MV-4-11 (cell line): ENCODE measurements at places on chromosomes 2 and 18.

DNA sequence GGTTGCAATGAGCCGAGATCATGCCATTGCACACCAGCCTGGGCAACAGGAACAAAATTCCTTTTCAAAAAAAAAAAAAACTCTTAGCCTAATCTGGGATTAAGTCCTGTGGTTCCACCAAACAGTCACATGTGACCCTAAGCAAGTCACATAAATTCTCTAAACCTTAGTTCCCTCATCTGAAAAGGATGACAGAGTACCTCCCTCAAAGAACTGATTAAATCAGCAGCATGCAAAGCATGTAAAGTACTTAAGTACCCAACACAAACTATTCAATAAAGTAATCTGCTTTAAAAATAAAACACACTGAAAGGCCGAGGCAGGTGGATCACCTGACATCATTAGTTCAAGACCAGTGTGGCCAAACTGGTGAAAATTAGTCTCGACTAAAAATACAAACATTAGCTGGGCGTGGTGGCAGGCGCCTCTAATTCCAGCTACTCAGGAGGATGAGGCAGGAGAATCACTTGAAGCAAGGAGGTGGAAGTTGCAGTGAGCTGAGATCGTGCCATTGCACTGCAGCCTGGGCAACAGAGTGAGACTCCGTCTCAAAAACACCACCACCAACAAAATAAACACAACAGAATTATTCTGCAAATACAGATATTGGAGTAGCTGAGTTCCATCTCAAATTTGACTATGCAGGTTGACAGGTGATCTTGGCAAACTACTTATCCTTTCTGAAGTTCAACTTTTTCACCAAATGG lies 7.0 kb downstream of the USP34 start:
- DNase-seq = peak; percentile 65

GRCh38 chr2:38975042-38975441 lies 85.4 kb downstream of the ARHGEF33 start:
- DNase-seq = no peak

DNA sequence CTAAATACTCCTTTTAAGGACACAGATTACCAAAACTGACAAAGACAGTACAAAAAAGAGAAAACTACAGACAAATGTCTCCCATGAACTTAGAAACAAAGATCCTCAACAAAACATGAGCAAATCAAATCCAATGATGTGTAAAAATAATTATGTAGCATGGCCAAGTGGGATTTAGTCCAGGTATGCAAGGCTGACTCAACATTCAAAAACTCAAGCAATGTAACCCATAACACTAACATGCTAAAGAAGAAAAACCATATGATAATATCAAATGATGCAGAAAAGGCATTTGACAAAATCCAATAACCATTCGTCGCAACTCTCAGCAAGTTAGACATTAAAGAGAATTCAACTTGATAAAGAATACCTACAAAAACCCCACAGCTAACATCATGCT lies 239.0 kb upstream of the KLHL29 start:
- DNase-seq = no peak

- DNase-seq = no peak
Measured at GRCh38 chr2:211376410-211376809, 820.0 kb downstream of the CPS1 start.

DNA sequence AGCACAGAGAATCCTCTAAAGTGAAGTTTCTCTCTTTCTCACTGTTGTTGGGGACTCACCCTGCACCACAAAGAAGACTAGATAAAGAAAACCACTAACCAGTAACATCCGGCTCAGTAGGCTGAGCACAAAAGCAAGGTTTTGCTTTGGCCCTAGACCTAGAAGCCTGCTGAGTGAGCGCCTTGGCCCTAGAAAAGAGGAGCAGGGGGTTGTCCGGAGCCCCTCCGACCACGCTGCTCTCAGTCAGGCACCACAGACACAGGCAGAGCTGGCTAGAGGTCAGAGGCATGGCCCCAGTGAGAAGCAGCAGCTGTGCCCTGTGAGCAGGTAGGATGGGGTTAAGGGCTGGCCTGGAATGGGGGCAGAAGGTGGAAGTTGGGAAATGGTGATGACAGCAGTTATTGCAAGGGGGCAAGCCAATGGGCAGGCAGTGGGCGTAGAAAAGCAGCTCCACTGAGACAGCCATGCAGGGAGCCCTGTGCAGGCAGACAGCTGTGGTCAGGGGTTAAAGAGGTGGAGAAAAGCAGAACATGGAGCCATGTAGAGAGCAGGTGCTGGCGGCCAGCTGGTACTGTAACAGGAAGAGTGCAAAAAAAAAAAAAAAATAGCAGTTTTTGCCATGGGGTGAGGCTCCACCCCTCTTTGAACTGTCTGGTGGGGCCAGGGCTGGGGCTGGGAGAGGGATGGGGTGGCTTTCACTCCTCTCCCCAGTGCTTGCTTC lies 36.9 kb upstream of the SLC14A1 start:
- peak; percentile 97 for DNase-seq

DNA sequence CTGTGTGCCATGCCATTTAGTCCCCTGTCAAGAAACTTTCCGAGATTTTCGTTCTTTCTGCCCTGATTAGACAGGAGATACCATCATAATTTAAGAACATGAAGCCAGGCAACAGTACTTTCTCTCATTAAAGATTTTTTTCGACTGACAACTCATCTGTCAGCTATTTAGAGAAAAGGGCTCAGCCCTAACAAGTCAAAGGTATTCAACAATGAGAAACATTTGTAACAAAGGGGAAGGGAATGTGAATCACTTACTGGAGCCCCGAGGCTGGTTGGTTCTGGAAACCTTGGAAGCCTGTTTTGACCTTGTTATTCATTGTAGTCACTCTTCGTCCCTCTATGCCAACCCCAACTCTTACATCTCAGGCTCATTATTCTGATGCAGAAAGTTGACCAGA lies 199.4 kb downstream of the SPP2 start:
- DNase-seq = no peak

- no peak for DNase-seq
Measured at GRCh38 chr2:234989183-234989701, 37.4 kb downstream of the SH3BP4 start.

DNA sequence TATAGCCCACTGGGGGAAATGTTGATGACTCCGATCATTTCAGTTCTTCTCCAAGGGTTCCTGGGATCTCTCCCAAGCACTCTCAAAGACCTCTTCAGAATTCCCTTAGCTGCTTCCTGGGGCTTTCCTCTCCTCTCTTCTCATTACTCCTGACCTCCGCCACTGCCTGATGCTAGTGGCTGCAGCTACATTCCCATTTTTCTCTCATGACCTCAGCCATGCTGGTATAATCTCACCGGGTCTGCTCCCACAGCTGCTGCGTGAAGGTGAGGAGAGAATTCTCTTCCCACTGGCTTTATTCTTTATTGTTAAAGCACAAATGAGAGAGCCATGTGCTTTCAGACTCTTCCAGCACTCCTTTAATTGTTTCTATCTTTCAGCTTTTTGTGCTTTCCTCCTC lies 312.0 kb upstream of the ETAA1 start:
- no peak for DNase-seq

DNA sequence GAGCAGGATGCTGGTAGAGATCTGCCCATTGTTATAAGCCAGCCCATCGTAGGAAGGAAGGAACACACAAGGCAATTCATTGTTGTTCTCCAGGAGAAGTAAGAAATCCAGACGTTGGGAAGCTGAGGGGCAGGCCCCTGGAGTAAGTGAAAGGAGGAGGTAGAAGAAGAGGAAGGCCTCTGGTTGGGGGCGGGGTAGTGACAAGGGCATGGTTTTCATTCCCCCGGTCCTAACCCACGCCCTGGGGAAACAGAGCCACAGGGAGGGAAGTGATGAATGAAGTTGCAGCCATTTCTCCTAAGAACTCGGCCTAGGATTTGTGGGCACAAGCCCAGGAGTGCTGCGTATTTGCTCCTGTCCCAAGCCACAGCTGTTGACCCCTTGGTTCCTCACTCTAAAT lies 18.0 kb downstream of the LBH start:
- DNase-seq = no peak

GRCh38 chr18:78812067-78812466 lies 167.6 kb upstream of the SALL3 start:
- no peak for DNase-seq

DNA sequence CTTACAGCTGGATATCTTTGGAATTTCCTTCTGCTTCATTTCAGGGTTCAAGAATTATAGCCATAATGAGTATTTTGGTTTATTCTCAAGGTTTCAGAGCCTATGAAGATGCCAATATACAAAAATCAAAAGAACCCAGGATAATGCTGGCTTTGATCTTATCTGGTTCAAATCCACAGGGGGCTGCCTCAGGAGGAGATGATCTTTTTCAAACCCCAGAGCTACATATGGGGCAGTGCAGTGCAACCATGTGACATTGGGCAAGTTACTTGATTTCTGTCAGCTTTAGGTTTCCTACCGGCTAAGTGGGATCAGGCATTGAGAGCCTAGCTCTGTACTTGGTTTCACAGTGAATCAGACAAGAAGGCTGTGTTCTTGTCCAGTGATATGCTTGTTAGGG lies 23.0 kb upstream of the LYPD6B start:
- no peak for DNase-seq

DNA sequence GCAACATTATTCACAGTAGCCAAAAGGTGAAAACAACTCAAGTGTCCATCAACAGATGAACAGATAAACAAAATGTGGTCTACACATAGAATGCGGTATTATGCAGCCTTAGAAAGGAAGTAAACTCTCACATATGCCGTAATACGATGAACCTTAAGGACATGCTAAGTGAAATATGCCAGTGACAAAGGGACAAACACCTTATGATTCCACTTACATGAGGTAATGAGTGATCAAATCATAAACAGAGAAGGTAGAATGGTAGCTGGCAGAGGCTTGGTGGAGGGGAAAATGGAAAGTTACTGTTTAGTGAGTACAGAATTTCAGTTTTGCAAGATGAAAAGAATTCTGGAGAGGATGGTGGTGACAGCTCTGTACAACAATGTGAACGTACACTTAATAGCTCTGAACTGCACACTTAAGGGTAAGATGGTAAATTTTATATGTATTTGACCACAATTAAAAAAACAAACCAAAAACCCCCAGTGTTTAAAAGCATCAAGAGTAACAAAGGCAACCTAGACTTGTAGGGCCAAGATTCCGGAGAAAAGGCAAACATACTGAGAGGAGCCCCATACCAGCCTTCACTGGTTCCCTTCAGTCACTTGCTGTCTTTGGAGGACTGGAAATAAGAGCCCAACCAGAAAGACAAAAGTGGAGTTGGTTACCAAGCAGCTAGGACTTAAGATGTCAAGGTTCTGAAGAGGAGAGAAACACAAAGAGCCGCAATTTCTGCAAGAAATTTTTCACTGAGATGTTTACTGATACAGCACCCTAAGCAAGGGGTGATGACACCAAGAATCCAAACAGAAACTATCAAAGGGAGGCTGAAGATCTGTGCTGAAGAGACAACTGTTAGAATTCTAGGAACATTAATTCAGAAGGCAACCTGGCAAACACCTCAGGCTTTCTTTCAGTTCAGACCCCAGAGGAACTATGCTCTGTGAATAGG lies 61.3 kb downstream of the CUL3 start:
- DNase-seq = no peak

- no peak for DNase-seq
Measured at GRCh38 chr18:8799596-8800441, 94.5 kb downstream of the MTCL1 start.

DNA sequence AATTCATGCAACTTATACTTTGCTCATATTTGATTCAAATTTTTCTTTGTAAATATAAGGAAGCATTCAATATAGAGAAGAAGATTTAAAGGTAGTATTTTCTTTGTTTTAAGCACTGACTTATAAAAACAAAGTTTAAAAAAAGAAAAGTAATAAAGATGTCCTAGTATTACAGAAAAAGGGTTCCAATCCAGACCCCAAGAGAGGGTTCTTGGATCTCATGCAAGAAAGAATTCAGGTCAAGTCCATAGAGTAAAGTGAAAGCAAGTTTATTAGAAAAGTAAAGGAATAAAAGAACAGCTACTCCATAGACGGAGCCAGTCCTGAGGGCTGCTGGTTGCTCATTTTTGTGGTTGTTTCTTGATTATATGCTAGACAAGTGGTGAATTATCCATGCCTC lies 267.9 kb downstream of the CTNNA2 start:
- DNase-seq = no peak

- DNase-seq = no peak
Measured at GRCh38 chr18:12333506-12334290, 25.7 kb downstream of the TUBB6 start.

GRCh38 chr2:32835148-32835547 lies 111.6 kb upstream of the LTBP1 start:
- peak; percentile 32 for DNase-seq

DNA sequence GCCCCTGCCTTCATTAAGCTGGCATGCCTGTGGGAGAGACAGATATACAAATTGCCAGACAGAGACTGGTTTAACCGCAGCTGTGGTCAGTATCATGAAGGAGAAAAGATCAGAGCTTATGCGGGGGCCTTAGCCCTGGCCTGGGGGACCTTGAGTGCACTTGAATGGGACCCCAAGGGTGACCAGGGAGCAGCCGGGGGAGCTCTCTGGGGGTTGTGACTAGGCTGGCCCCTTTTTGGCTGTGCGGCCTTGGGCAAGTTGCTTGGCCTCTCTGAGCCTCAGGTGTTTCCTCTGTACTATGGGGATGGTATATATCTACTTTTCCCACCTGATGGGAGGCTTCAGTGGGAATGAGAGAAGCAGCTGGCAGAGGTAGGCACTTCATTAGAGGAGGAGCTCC lies 35.7 kb downstream of the INHBB start:
- DNase-seq = no peak

GRCh38 chr2:225017713-225018112 lies 24.6 kb downstream of the DOCK10 start:
- no peak for DNase-seq

DNA sequence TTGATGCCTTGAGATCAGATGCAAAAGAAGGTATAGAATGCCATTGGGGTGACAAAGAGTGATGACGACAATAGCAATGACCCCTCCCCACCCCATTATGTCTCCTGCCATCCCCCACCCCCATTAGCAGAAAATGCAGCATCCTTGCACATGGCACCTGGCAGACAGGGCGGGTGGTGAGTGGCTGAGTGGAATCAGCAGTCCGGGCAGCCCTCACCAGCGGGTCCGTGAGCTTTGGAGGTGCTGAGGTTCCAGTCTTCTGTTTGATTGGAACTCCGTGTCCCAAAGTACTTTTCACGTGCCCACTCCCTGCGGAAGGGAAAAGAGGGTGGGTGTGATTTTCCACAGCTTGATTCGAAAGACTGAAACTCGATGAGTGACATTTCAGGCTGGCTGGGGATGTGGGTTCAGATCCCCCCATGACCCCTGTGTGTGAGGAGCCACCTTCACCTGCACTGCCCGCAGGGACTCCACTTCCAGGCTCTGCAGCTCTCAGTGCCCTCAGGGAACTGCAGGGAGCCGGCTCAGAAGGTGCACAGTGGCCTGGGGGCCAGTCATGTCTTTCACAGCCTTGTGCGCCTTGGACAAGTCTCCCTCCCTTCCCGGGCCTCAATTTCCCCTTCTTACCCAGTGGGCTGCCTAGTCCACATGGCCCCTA lies 130.9 kb downstream of the GLI2 start:
- no peak for DNase-seq
